Osteocyte (in vitro differentiated cells): ENCODE measurements at places on chromosomes 4 and X. TPM values are rescaled to one million over a fixed set of nuclear protein-coding genes. Genes with fewer than 3 reads are reported as not detected.

Gene GRSF1
- 78.7 and 82.5 TPM in 2 replicates for total RNA-seq

Gene EGF
- total RNA-seq = not detected in 2 replicates

Gene ODAM
- total RNA-seq = not detected in 2 replicates

Gene ASB11
- not detected in 2 replicates for total RNA-seq

Gene STPG2
- total RNA-seq = not detected in 2 replicates

Gene PNCK
- total RNA-seq = 3.6 and 5.1 TPM in 2 replicates

Gene SHROOM2
- total RNA-seq = 7.5 and 8.2 TPM in 2 replicates

Gene CLCN5
- total RNA-seq = 12.5 and 13.1 TPM in 2 replicates

Gene HSFX2
- total RNA-seq = 0.64 TPM in 1 of 2 replicates, not detected in the other

Gene PPBP
- not detected in 2 replicates for total RNA-seq

- DNase-seq = no peak
These were observed 19.1 kb upstream of the ARSJ start for GRCh38 chr4:113998531-113998930.

DNA sequence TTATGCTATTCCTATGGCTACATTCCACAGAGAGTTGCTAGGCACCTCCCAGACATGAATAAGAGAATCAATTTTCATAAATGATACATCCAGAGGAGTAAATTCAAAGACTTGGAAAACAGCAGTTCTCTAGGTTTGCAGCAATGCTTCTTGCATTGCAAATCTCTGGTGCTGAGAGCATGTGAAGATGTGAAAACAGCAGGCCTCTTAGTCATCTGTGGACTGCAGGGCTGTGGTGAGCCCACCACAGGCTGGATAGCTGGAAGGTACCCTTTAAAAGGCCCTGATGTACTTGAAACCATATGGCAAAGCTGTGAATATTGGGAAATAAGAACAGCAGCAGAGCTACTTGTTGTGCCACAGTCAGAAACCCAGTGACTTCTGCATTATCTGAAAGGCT, 2135.9 kb downstream of the ARAP2 start:
- no peak for DNase-seq

- DNase-seq = no peak
These were observed 219.5 kb downstream of the PCDH7 start for GRCh38 chr4:30939684-30940083.

GRCh38 chr4:60812811-60813210, 387.3 kb upstream of the ADGRL3 start:
- no peak for DNase-seq

GRCh38 chrX:131262738-131263679, 26.1 kb downstream of the IGSF1 start:
- DNase-seq = no peak

GRCh38 chr4:87089368-87089767, 131.1 kb downstream of the KLHL8 start:
- no peak for DNase-seq

DNA sequence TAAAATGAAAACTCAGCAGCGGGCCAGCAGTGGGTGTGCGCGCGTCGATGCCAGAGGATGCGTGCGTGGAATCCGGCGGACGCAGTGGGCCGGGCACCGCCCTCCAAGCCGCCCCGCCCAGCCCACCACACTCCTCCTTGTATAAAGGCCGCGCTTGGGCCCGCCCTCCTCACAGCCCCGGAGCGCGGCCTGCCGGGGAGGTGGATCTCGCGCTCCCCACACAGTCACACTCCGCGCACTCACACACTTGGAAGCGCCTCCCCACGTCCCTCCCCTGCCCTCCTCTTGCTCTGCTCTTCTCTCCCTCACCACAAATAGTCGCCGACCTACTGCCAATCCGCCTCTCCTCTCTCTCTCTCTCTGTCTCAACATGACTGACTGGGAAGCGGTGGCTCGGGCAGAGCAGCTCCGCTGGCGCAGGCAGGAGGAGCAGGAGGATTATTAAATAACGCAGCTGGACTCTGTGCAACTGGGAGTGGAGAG, at the start of gene CCSER1:
Gene CCSER1, plus strand, starts transcription at position 172 of the 483 bp plus-strand sequence.
- DNase-seq = no peak

- DNase-seq = no peak
These were observed 28.2 kb upstream of the PGK1 start for GRCh38 chrX:78075787-78076389.

DNA sequence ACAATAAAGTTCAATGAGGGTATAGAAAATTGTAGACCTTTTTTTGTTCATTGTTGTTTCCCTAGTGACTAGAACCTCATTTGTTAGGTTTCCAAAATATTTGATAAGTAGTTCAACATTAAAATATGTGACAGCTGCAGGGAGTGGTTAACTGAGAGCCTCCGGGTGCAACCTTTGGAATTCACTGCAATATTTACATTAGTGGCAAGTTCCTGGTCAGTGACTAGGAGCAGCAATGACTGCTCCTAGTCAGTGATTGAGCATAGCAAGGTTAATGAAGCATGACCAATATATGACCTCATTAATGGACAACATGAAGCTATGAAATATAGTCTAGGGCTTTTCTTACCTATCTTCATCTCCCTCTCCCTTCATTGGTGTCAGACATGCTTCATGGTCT, 65.8 kb upstream of the FAM47A start:
- no peak for DNase-seq

- DNase-seq = no peak
These were observed 101.2 kb downstream of the ZNF674 start for GRCh38 chrX:46444011-46444410.

GRCh38 chrX:100615005-100615404, 21.6 kb downstream of the TSPAN6 start:
- DNase-seq = no peak

- no peak for DNase-seq
These were observed 71.0 kb upstream of the DHX15 start for GRCh38 chr4:24655326-24655725.

DNA sequence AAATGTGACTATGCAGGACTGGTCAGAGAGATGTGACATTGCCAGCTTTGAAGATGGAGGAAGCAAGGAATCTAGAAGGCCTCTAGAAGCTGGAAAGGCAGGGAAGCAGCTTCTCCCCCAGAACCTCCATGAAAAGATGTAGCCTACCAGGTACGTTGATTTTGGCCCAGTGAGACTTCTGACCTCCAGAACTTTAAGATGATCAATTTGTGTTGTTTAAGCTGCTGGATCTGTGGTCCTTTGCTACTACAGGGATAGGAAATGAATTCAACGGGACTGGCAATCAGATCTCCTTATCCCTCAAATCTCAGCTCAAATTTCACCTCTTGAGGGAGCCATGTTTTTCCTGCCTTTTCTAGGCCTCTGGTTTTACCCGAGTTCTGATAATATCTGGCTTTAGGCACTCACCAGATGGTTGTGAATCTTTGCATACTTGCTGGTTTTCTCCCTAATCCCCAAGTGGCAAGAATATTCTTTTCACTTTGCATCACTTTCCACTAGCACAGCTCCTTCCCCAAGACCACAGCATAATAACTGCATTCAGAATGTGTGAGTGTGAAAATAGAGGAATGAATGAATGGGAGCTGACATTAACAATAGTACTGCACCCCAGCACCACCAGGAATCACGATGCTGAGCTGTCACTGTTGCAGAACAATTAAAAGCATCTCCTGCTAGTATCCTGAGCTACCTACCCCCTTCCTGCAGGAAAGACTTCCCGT, 25.5 kb upstream of the TMSB4X start:
- no peak for DNase-seq

GRCh38 chr4:123870216-123870876, 473.8 kb downstream of the SPRY1 start:
- DNase-seq = no peak

DNA sequence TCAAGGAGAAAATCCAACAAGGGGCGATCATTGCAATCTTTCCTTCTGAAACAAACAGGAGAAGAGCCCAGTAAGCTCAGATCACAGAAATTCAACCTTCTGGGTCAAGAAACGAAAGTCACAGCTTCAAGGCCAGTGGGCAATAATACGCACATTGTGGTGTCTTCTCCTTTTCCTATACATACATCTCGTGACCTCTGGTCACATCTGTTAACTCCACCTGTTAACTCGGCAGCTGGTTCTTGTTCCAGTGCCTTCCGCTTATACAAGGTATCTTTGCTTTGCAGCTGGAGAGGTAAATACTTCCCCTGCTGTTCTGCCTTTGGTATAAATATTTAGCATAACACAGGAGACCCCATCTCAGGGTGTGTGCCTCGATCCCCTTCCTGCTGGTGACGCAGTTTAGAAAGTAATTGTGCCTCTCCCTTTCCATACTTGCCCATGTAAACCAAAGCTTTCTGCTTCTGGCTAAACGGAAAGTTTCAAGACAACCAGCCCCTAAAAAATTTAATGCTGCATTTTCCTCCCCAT, 45.0 kb downstream of the CCDC149 start:
- DNase-seq = no peak

DNA sequence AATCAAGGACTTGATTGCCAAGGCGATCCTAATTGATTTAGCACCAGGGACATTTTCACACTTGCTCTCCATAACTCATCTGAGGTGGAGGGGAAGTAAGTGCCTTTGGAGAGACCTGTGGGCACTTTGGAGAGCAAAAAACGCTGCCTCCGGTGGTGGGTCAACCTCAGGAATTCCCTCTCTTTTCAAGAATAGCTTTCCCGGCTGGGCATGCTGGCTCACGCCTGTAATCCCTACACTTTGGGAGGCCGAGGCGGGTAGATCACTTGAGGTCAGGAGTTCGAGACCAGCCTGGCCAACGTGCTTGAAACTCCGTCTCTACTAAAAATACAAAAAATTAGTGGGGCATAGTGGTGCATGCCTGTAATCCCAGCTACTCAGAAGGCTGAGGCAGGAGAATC, 49.2 kb downstream of the PRPS1 start:
- DNase-seq = no peak

GRCh38 chr4:36337665-36338185, 56.3 kb downstream of the DTHD1 start:
- DNase-seq = no peak

DNA sequence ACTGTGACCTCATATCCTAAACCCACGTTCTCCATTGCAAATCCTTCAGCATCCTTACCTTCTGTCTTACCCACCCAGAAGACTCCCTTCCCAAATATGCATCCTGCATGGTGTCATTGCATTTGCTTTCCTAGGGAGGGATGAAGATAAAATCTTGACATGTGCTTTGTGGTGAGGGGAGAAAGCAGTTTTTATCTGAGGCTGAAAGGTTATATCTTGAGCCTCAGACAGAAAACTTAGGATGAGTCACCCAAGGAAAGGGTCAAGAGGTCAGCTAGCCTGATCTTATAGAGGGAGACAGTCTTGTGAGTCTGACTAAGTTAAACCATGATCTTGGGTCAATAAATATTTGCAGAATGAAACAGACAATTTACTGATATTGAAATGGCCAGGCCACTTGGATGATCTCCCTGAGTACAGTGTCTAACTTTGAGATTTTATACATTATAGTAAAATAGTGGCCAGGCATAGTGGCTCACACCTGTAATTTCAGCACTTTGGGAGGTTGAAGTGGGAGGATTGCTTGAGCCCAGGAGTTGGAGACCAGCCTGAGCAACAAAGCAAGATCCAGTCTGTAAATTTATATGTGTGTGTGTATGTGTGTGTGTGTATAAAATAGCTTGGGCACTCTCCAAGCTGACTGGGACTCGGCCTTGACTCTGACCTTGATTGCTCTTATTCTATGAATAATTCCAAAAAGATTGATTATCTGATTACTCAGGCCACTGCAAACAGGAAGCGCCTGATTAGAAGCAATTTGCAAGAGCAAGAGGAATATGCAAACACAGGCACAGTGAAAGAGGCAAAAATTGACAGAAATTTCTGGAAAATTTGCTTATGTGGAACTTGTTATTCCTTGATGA, 15.4 kb upstream of the FAM9C start:
- no peak for DNase-seq

DNA sequence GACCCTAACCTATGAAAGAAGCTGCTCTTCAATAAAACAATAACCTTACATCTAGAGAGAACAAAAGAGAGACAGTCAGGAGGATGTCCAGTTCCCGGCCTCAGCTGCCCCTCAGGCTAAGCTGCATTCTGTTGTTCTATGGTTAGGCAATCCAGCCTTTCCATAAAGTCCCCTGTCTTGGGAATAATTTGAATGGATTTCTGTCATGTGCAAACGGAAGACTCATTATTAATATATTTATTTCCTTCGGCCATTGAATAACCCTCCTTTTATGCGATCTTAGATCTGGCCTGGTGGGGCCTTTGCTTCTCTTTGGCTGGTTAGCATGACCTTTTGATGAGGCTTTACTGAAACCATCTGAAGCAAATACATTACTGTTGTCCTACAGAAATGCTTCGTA, 80.1 kb downstream of the ANKRD50 start:
- no peak for DNase-seq

DNA sequence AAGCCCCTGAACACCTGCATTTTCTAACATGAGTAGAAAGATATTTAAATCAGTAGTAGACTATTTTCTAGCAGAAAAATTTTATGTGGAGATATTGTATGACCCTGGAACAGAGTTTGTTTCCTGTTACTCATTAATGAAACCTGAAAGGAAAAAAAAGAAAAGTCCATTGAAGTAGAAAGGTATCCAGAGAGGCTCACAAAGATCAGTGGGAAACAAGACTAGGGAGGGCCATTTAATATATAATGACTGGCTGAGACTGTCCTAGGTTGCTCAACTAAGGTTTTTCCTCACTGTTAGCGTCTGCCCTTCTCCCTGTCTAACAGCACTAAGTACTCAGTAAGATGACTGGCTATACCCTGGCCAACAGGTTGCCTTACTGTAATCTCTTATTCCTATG, 788.6 kb downstream of the GLUD2 start:
- no peak for DNase-seq

DNA sequence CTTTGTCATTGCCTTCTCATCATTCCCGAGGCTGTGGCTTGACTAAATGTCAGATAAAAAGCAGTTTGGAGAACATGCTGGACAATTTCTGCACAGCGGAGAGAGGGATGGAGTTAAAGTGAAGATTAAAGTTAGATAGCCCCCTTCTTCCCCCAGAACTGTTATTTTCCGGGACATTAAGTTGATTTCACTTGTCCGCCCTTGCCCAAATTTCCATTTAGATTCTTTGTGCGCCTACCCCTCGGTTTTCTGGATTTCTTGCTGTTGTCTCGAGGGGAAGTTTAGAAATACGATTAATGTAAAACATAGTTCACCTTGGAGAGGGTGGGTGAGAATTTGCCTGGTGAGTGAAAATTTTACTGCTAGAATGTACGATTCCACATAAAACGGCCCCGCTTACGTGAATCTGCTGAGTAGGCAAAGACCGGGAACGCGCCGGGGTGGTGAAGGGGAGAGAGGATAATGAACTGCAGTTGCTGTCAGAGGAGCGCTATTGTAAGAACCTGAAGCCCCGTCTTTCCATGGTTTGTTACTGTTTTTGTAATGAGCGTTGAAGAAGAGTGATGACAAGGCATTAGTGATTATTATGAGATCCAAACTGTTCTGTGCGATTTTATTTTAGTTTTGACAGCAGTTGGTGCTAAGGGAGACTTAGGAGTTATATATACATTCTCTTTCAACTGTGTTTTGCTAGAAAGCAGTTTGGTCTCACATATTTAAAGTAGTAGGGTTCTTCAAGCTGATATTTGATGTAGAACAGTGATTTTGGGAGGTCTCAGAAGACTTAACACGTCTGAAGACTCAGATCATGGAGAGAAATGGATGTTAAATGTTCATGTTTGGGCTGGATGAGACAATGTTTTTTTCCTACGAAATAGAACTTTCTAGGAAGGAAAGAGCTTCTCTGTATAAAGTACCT, 73.0 kb downstream of the AFF1 start:
- DNase-seq = no peak
